HT-29 (cell line): ENCODE measurements at places on chromosomes 12 and 14. TPM values are rescaled to one million over a fixed set of nuclear protein-coding genes. Genes with fewer than 3 reads are reported as not detected.
A peak's percentile ranks its signal among the peaks of the same experiment; 100 is the strongest.

Gene SDR9C7
- total RNA-seq = not detected in 2 replicates

Gene KCNA5
- total RNA-seq = not detected in 2 replicates

Gene SLC10A1
- not detected in 2 replicates for total RNA-seq

- DNase-seq = no peak
These were observed 118.6 kb downstream of the LMNTD1 start for GRCh38 chr12:25434515-25434914.

DNA sequence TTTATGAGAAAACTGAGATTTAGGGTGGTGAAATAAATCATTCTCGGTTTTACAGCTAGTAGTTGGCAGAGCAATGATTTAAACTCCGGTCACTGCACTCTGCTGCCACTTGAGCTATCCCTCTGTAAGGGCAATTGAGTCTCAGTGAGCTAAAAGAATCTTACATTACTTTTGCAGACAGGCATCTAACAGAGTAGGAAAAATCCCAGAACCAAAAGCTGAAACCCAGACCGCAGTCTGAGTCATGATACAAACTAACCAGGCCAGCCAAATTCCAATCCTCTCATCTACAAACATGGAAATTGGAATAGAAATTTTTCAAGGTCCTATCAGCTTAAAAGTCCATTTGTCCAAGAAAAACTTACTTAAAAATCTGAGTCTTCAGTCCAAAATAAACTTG lies 73.7 kb downstream of the ANKS1B start:
- no peak for DNase-seq

GRCh38 chr12:32983968-32984367 lies 87.4 kb upstream of the PKP2 start:
- DNase-seq = peak; percentile 14

DNA sequence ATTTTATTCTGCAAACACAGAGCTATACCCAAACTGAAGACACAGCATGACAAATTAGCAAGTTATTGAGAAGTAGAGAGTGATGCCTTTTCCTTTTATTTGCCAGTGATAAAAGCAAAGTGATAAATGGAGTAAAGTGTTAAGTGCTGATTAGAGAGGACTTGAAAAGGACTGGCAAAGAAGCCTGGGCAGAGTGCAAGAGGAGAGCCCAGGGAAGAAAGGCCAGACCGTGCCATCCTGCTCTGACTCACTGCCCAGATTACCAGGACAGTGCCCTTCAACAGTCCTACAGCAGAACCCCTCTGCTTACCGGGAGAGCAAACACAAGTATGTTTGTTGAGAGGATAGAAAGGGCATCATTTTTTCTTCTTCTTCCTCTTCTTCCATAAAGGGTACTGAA lies 106.5 kb downstream of the ETV6 start:
- DNase-seq = peak; percentile 28

- no peak for DNase-seq
These were observed at the start of gene KIF5A for GRCh38 chr12:57549909-57550640. Gene KIF5A (plus strand): TSS chr12:57550044. CDS start chr12:57550272, 228 bp downstream.

DNA sequence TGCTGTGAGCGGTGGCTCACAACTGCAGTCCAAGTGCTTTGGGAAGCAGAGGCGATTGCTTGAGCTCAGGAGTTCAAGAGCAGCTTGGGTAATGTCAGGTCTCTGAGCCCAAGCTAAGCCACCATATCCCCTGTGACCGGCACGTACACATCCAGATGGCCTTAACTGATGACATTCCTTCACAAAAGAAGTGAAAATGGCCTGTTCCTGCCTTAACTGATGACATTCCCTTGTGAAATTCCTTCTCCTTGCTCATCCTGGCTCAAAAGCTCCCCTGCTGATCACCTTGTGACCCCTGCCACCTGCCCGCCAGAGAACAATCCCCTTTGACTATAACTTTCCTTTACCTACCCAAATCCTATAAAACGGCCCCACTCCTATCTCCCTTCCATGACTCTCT lies 48.6 kb downstream of the SLC25A47 start:
- DNase-seq = no peak

GRCh38 chr12:9902539-9903228 lies 21.4 kb downstream of the KLRF2 start:
- DNase-seq = no peak
